ENCODE measurements at places on chromosomes 1 and 21.

DNA sequence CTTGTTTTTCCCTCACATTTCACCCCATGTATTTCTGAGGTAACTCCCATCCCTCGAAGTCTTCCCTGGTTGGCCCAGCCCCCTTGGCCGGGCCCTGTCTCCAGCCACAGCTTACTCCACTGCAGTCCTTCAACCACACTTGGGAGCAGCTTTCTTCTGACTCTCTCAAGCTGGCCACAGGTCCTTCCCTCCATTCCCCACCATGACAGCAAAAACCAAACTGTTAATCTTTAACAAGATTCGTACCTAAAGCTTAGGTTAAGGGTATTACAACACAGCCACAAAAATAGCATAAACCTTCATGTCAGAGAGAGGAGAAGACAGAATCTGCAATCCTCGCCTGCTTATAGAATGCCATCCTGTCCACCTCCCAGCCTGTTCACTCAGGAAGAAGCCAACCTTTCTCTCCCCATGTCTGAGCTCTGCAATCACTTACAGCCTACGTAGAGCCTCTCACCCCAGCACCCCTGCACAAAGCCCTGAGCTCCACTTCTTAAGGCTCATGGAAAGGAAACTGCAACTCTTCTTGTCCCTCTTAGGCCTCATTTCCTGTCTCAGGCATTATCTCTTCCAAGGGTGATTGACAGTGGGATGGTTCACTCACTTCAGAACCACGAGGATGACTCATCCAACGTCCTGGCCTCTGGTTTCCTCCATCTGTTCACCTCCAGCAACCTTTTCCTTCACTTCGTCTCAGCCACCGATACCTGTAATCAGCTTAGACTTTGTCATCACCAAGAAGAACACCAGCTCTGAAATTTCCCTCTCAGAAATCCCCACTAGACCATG is 72.8 kb downstream of the CD2 start:
- peak; percentile 76 for DNase-seq

DNA sequence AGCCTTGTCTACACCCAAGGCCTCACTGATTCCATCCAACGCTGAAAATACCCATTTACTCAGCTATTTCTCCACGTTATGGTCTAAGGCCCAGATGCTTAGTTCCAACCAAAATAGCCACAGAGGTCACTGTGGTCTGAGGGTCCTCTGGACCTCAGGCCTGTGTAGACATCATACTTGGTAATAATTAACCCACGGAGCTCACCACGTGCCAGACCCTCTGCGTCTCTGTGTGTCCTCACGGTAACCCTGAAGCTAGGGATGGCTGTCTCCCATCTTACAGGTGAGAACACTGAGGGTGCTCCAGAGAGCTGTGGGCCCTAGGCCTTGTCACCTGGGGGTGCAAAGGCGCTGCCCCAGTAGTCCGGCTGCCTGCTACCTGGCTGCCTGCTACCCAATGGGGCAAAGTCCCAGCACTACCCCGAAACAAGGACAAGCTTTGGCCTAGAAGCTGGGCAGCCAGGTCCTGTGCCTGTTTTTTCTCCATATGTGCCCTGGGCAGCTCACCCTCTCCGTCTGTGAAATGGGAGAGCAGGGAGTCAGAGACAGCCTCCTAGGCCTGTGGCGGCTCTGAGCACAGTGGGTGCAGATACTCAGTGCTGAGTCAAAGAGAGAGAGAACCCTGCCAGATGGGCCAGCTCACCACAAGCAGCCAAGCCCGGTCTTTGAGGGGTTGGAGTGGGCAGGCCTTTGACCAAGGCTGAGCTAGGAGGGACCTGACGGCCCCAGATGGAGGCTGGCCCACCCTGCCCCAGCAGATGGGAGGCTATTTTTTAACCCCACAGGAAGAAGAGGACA is 17.0 kb upstream of the RUNX3 start:
- no peak for DNase-seq

DNA sequence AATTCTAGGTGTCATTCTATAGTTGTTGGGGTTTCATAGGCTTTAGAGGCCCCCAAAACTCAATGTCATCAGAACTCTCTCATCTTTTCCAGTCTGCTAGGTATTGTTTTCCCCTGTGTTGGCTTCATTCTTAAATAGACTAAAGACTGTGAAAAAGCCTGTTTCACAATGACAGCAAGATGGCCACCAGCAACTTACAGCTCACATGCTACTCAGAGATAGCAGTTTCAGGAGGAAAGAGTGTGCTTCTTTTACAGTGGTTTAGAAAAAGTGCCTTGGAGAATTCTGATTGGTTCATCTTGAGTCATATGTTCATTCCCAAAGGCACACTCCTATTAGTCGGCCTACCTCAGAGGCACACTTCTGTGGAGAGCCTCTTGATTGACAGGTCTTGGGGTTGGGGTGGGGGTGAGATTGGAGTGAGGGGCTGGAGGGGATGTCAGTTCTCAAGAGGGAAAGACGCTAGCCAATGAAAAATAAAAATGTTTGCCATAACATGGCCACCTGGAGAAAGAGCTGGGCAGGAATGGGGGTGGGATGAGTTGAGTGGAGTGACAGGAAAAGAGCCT is 8.5 kb downstream of the IL23R start:
- no peak for DNase-seq

DNA sequence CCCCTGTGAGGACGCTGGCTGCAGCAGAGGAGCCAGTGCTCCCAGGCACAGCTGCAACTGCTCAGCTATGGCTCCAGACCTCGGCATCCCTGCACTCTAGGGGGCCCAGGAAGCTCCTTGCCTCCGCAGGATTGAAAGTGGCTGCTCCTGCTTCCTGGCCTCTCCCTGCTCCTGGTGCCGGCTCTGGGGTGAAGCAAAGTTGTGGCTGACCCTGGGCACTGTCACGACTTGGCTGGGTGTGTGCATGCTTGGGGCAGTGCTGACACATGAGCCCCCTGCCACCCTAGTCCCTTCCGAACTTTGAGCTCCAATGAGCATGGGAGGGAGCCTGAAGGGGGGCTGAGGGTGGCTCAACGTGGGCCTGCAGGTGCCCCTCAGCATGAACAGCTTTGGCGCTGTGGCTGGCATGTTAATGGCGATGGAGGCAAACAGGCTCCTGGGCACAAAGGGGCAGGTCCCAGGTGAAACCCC is 1512.2 kb downstream of the KCNT2 start:
- no peak for DNase-seq

- DNase-seq, result no peak
Observed at GRCh38 chr1:232473900-232474299, 156.0 kb downstream of the SIPA1L2 start.

DNA sequence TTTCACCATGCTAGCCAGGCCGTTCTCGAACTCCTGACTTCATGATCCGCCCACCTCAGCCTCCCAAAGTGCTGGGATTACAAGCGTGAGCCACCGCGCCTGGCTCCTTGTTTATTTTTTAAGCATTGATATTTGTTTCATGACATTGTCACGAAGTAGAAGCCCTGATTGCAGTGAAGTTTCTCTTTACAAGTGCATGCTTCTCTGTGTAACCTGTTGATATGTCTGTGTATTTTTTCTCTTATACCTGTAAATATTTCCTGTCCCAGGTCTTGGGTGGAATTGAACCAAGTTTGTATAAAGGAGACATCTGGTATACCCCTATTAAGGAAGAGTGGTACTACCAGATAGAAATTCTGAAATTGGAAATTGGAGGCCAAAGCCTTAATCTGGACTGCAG is 73.5 kb upstream of the FAM3B start:
- DNase-seq, result no peak

GRCh38 chr1:218377143-218377660 is 32.1 kb downstream of the TGFB2 start:
- no peak for DNase-seq

DNA sequence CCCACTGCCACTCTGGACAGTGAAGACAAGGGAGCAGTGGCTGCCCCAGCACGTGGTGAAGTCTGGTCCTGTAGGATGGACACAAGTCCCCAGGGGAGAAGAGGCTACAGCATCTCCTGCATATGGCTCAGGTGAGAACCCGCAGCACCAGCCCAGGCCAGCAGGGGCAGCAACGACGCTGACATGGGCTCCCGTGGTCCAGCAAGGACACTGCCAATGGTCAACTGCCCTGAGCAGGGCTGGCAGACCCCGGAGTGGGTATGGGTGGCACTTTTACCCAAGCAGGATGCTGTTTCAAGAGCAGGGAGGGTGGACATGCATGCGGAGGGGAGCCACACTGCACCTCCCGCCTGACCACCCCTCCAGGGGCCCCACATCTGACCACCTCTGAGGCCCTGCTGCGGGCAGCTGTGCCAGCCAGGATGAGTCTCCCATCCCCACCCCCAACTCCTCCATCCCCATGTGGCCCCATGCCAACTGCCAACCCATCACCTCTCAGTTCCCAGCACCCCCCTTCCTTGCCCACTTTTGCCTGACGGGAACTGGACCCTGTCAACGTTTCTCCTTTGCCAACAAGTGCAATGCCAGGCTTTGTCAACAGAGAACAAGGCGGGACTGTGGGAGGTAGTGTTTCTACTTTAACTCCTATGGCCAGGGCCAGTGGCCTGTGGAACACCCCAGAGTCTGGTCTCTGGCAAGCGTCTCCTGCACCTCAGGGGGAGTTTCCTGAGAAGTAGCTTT is 8.6 kb downstream of the MORN1 start:
- peak; percentile 67 for DNase-seq

DNA sequence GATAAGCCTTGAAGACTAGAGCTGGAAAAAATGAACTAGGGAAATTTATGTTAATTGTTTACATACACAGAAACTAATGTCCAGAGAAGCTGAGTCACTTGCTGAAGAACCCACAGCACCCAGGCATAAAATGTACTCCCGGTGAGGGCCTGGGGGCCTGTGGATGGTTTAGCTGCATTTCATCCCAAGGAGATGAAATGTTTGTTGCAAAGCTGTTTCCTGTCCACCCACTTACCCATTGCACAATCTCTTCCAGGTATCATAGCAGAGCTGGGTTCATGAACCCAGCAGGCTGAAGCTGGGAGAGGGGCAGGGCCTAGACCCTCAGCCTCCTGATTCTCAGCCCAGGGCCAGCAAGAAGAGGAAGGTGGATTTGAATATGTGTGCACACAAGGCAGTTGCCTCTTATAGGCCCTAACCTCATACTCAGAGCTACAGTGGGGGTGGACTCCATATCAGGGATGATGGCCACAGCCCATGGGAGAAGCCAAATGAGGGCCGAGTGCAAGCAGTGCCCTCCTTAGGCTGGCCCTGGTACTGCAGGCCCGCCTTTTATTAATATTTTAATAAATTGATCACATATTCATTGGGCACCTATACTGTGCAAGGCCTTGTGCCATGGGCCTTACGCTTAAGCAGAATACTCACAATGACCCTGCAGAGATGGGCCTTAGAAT is 110.8 kb downstream of the LACTBL1 start:
- DNase-seq, result peak; percentile 67

DNA sequence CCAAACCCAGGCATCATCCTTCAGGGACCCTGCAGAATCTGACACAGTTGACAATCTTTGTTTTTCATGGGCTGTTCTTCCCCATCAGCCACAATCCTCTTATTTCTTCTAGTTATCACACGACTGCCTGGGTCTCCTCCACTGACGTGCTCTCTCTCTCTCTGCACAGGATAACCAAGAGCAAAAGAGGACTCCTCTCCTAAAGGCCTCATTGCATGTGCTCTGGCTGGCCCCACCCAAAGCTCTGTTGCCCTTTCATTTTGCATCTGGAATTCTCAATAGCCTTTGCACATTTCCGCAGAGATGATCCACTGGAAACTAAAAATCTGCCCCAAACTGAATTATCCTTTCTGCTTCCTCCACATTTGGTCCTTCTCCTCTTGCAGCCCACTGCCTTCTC is 58.5 kb downstream of the KANK4 start:
- no peak for DNase-seq

DNA sequence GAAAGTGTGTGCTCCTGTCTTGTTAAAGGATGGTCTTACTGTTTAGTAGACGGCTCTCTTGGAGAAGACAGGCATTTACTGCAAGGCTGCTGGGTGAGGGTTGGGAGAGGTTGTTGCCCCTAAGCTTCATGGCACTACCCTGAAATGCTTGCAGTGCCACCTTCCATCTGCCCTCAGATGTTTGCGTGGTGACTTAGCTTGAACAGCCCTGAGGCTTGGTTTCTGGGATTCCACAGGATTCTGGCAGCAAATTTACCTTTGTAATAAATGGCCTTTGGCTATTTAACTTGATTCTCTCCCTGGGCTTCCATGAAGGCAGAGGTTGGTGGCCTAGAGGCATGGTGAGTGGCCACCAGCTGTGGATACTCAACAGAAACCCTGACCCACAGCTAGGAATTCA is 11.6 kb downstream of the MTARC1 start:
- DNase-seq, result no peak

DNA sequence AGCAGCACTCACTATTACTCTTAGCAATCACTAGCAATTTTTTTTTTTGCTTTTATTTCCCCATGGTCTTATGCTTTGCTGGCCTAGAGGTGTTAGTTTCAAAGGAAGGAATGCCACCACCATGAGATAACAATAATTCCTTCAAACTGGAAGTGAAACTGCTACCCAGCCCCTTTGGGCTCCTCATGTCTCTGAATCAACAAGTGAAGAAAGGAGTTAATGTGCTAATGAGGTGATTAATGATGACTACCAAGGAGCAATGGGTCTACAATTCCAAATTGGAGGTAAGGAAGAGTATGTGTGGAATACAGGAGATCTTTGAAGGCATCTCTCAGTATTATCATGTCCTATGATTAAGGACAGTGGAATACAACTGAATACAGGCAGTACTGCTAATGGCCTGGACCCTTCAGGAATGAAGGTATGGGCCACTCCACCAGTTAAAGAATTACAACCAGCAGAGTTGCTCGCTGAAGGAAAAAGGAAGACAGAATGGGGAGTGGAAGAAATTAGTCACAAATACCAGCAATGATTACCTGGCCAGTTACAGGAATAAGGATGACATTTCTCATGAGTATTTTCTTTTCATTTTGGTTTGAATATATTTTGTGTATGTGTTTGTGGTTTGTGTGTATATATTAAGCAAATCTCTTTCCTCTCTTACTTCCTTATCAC is 652.9 kb downstream of the ADGRL2 start:
- DNase-seq, result no peak

GRCh38 chr1:221708076-221708571 is 33.8 kb downstream of the DUSP10 start:
- no peak for DNase-seq

DNA sequence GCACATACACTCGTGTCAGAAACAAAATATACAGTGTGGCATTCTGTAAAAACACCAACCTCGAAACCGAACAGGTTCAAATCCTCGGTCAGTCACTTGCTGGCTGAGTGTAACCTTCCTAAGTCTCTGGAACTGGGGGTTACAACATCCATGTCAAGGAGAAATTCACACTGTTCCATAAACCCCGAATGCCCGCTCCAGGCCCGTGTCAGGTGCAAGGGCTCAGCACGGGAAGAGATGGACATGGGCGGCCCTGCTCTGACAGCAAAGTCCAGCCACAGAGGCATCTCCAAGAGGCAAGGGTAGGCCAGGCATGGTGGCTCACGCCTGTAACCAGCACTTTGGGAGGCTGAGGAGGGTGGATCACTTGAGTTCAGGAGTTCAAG is 79.5 kb downstream of the SLC66A1 start:
- no peak for DNase-seq

Data from hepatocyte (in vitro differentiated cells).